ENCODE measurements at places on chromosomes 2 and 18.
A peak's percentile ranks its signal among the peaks of the same experiment; 100 is the strongest.

DNA sequence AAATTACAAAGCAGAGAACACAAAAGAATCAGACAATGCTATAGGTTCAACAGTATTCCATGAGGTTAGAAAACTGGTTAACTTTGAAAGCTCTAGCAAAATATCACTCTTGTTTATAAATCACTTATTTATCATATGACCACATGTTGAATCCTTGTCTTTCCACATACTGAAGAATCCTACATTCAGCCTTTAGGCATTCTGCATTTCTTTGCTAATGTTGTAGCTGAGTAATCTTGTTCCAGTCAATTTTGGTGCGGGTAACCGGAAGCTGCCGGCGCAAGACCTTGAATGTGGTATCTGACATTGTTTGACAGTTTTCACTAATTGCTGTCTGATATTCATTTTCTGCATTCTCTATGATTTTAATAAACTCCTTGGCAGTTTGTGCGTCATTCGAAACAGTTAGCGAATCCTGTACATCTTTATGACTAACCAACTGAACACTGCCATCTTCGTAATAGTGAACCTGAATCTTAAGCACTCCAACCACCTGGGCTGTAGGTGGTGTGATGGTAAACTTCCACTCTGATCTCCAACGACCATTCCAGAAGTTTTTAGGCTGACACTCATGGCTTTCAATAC, 154.1 kb downstream of the BAZ2B start:
- no peak for DNase-seq

GRCh38 chr2:136766073-136766404, 694 bp downstream of the THSD7B start:
- DNase-seq = no peak

GRCh38 chr2:131590366-131590765, 62.7 kb downstream of the CCDC74A start:
- DNase-seq = no peak

- DNase-seq = peak; percentile 57
Observed at GRCh38 chr2:18991177-18992168, 366.9 kb downstream of the OSR1 start.

DNA sequence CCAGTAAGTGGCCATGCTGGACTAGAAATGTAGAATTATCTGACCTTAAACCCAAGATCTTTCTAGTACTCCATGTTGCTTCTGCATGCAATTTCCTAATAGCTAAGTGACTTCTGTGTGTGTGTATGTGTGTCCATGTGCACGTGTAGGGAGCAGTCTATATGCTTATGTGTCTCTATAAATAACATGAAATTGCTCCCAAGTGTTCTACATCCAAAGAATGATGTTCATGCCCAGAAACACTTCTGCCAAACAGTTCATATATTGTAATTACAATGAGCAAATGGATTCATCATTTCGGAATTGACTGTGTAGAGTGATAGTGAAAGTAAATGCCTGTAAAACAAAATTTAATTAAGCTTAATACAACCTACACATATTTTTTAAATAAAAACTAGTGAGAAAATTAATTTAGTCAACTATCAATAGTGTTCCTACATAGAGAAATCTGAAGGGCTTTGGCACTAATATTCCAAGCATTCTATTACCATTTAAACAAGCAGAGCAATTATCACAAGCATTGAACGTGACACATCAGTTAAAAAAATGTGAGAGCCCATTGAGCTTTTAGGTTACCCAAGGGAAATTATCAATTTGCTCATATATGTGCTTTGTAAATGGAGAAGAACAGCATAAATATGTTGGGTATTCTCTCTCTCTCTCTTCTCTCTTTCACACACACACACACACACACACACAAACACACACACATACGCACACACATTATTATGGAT, 1067.4 kb downstream of the CNTNAP5 start:
- DNase-seq = no peak

GRCh38 chr2:31401580-31401979, 13.0 kb downstream of the XDH start:
- peak; percentile 92 for DNase-seq

DNA sequence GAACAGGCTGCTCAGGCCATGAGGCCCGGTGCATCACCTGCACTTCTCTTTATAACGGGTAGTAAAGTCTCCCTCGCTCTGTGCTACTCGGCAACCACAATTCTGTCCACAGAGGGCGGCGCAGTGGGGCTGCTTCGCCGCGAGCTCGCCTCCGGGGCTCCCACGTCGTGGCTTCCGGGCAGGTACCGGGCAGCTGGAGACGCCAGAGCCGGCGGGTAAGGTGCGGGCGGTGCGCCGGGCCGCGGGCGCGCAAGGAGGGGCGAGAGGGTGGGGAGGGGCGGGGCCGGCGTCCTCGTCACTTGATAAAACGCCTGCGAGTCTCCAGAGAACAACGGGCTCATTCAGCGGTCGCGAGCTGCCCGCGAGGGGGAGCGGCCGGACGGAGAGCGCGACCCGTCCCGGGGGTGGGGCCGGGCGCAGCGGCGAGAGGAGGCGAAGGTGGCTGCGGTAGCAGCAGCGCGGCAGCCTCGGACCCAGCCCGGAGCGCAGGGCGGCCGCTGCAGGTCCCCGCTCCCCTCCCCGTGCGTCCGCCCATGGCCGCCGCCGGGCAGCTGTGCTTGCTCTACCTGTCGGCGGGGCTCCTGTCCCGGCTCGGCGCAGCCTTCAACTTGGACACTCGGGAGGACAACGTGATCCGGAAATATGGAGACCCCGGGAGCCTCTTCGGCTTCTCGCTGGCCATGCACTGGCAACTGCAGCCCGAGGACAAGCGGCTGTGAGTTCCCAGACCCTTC, at the start of gene ITGA6:
TSS of gene ITGA6 (plus strand) at position 331 of the 734 bp plus-strand sequence.
- DNase-seq = no peak

- DNase-seq = peak; percentile 63
Observed at GRCh38 chr2:100924520-100925451, 77.3 kb upstream of the RPL31 start.

- DNase-seq = no peak
Observed at GRCh38 chr18:75218065-75218923, 7.7 kb downstream of the TSHZ1 start.

DNA sequence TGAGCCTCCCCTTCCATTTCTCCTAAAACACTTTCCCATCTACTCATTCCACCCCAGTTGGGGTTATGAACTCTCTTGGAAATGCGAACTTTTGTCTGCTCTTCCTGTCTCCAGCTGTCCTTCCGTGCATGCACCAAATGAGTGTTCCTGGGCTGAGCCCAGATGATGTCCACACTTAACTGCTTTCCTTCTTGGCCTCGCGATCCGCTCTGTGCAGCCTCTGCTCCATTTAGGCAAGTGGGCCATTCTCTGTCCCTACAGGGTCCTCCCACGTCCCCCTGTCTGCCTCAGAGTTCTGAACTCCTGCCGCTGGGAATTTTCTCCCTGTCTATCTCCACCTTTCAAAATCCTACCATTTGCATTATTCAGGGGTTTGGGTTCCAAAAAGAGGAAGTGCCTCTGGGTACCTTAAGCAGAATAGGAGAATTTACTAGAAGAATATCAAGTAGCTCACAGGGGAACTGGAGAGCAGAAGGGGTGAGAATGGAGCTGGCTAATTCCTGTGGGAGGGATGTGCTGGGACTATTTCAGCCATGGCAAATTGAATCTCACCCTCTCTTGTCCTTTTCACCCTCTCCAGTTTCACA, 4.7 kb upstream of the NCK2 start:
- no peak for DNase-seq

DNA sequence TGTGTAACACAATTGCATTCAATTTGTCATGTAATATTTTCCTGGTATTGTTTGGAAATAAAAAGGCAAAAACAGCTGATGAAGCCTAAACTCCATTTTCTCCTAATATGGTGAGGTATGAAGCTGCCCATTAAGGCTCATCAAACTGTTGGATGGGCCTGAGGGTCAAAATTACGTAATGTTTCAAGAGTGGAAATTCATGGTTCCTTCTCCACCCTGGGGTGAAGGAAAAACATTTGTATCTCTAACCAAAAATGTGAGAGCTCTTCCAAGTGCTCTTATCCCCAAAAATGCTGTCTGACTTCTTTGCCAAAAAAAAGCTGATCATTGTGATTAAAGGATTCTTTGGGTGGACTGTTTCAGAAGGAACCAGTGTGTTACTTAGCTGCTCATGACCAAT, 91.8 kb downstream of the ARHGAP28 start:
- DNase-seq = no peak

- DNase-seq = no peak
Observed at GRCh38 chr2:184155791-184156190, 442.5 kb upstream of the ZNF804A start.

DNA sequence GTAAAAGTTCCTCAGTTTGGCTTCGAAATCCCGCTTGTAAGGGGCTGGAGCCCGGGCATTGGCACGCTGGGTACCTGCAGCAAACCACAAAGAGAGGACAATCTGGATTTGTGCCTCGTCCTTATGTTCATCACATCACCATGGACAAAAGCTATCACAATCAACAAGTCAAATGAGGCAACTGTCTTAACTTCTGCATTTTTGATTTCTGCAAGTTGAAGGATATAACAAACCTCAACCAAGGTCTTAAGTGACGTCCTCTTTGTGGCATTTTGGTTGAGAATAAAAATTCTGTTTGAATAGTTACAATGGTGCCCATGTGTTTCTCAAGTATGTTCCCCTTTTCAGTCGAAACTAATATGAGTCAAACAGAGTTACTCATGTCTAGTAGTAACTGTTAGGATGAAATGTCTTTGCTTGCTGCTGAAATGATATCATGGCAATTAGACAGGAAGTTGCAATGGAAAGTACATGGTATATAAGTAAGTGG, 70.8 kb upstream of the STK17B start:
- no peak for DNase-seq

GRCh38 chr2:187009483-187010239, 160.7 kb upstream of the ZSWIM2 start:
- DNase-seq = no peak

GRCh38 chr2:45191976-45192375, 182.7 kb upstream of the SIX2 start:
- no peak for DNase-seq

DNA sequence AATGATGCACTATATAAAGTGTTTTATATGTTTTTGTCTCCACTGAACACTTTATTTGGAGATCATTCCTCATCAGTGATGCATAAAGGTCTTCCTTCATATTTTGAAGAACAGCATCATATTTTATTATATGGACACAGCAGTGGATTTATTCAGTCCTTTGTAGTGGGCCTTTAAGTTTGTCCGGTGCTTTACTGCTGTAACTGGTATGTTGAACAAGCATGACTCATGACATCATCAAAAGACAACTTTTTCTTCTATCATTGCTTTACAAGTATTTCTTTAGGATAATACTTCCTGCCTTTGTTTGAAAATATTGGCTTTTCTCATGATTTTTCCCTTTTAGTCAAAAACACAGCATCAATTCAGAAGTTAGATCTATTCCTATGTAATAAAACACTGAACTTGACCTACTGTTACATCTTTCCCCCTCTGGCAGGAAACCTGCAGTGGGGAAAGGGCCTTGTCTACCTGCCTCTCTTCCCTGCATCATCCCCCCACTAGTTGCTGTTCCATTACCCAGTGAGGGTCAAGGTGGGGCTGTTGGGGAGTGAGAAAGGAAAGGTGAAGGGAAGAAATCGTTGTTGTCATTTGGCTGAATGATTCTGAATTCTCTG, 241.2 kb downstream of the CYP26B1 start:
- DNase-seq = no peak

- DNase-seq = no peak
Observed at GRCh38 chr2:163692081-163692480, 43.7 kb downstream of the FIGN start.

DNA sequence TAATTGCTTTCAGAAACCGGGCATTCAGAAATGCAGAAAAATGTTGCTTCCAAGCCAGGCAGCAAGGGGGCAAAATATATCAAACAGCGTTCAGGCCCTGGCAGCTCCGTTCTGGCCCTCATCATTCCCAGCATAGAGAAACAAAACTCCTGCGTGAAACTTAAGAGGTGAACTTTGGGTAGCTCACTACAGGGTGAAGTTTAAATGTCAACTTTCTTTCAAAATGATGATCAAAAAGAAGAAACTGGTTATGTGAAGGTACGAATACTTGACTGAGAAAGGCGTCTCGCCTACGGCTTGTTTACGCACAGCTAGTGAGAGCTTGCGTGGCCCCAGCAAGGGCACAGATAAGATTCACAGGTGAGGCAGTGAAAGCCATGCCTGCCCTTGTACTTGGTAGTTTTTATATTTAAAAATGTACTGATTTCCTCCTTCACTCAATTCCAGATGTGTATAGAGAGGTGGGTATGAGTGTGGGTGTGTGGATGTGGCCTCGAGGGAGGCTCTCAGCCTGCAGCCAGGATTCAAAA, 127.5 kb downstream of the NFATC1 start:
- no peak for DNase-seq

All from non-pigmented ciliary epithelial cell (primary cell).